ENCODE measurements at places on chromosomes 5 and 9. TPM values are rescaled to one million over a fixed set of nuclear protein-coding genes. Genes with fewer than 3 reads are reported as not detected.

CDX1 gene
- total RNA-seq = not detected

UNC13B gene
- 6.2 TPM for total RNA-seq

DMRT3 gene
- total RNA-seq = under 0.01 TPM

SERF1A gene
- total RNA-seq = 6.7 TPM

ANGPTL2 gene
- under 0.01 TPM for total RNA-seq

GRCh38 chr9:82893549-82893948 is 169.4 kb downstream of the RASEF start:
- DNase-seq = no peak

- DNase-seq = no peak
Measured at GRCh38 chr5:129459777-129460671, at the start of gene ADAMTS19. Gene ADAMTS19 (plus strand): TSS chr5:129460298. CDS start chr5:129460392, 94 bp downstream.

DNA sequence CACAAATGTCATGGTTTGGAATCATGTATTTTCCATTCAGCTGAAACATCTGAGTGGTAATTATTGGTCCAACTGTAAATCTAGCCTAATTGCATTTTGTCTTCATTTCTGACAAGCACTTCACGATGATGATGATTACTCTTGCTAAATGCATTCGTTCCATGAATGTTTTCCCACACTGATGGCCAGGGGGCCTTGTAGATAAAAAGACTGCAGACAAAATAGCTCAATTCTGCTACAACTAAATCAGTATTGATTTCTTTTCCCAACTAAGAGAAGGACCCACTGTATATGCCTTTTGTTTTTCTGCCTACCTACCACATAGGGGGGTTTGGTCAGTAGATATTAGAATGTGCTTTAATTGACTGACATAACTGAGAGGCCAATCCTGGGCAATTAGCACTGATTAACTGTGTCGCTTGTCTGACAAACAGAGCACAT is 1351.3 kb upstream of the NUDT12 start:
- no peak for DNase-seq

- DNase-seq = no peak
Measured at GRCh38 chr5:87361536-87362213, 51.1 kb downstream of the CCNH start.

DNA sequence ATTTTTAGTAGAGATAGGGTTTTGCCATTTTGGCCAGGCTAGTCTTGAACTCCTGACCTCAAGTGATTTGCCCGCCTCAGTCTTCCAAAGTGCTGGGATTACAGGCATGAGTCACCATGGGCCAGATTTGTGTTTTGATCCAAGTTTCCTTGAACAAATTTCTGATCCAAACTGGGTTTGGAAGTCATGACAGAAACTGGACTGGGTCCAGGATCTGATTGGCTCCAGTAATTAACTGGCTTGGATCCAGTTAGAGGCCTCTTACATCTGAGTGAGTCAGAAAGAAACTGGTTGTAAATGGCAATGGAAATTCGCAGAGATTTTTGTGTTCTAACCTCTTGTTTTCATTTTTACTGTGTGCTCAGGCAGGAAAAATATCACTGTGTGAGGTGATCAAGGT is 141.6 kb downstream of the SLC25A46 start:
- no peak for DNase-seq

- DNase-seq = no peak
Measured at GRCh38 chr5:157026789-157027424, 32.0 kb downstream of the HAVCR1 start.
